ENCODE measurements at places on chromosomes 7 and 10. TPM values are rescaled to one million over a fixed set of nuclear protein-coding genes. Genes with fewer than 3 reads are reported as not detected.

The PTF1A gene
- total RNA-seq = not detected

- DNase-seq = no peak
These were observed 7.3 kb upstream of the LIPA start for GRCh38 chr10:89258881-89259280.

The H2BK1 gene
- not detected for total RNA-seq

DNA sequence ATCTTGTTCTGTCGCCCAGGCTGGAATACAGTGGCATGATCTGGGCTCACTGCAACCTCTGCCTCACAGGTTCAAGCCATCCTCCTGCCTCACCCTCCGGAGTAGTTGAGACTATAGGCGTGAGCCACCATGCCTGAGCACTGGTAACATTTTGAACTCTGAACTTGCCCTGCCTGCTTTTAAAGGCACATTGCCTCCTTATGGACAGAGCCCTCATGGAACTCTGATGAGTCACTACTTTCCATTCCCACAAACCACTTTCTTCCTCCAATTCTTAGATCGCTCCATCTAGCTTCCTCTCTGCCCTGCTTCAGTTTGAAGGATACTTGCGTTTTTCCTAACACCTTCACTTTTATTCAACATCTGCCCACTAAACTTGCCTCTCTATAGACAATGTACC lies 38.1 kb downstream of the PRPS1L1 start:
- DNase-seq = no peak

- DNase-seq = no peak
These were observed 404.2 kb upstream of the RNF32 start for GRCh38 chr7:156236181-156236889.

The TSPAN12 gene
- total RNA-seq = 43.6 TPM

The BICC1 gene
- 11.0 TPM for total RNA-seq

- no peak for DNase-seq
These were observed 1.6 kb upstream of the CASD1 start for GRCh38 chr7:94507962-94508361.

DNA sequence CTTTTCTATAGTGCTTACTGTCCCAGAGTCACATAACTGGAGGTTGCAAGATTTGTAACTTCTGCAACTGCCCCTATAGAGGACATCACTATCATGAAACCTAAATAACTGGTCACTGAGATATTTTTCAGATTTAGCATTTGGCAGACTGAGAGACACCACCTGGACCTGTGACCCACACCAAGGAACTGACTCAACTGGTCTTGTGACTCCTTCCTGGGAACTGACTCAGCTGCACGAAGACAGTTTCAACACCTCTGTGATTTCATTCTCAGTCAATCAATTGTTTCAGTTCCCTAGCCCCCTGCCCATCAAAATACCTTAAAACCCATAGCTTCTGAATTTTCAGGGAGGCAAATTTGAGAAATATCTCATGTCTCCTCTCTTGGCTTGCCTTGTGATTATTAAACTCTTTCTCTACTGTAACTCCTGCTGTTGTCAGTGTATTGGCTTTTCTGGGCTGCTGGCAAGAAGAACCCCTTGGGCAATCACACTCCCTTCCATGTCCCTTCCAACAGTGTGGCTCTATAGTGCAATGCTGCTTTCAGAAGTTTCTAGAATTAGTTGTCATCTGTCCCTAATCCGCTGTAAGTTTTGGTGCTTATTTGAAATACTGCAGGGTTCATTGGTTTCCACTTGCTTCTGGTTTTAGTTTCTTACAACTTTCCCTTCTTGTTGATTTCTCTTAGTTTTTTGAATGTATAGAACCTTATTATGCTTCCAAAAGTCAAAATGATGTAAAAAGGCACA lies 127.8 kb upstream of the ADCY1 start:
- no peak for DNase-seq

DNA sequence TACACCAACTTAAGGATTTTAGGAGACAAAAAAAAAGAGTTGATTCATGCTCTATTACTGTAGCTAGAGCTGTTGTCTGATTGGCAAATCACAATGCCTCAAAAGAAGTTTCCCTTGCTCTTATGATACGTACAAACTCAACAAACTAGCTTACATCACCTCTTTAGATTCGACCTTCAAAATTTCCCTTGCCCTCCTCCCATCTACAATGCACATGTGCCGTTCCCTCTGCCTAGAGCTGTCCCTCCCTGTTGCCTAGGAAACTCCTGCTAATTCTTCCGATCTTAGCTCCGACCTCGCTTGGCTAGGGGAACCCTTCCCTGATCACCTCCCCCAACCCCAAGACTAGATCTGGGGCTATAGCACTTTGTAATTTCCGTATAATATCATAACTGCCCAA lies 55.4 kb downstream of the MAP3K8 start:
- no peak for DNase-seq

DNA sequence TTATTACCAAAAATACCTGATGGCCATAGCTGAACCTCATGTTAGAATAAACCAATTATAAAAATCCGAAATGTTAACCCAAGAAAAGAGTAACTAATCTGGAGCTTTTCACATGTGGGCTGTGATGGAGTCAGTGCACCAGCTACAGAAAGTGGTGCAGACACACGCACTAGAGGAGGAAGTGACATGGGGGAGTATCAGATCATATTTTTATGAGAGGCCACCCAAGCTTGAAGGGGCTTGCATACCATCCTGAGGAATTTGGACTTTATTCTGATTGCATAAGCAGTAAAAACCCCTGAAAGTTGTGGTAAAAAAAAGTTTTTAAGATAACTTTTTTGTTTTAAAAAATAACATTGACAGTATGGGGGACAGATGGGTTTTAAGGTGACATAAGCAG lies 1148.5 kb upstream of the CELF2 start:
- no peak for DNase-seq

DNA sequence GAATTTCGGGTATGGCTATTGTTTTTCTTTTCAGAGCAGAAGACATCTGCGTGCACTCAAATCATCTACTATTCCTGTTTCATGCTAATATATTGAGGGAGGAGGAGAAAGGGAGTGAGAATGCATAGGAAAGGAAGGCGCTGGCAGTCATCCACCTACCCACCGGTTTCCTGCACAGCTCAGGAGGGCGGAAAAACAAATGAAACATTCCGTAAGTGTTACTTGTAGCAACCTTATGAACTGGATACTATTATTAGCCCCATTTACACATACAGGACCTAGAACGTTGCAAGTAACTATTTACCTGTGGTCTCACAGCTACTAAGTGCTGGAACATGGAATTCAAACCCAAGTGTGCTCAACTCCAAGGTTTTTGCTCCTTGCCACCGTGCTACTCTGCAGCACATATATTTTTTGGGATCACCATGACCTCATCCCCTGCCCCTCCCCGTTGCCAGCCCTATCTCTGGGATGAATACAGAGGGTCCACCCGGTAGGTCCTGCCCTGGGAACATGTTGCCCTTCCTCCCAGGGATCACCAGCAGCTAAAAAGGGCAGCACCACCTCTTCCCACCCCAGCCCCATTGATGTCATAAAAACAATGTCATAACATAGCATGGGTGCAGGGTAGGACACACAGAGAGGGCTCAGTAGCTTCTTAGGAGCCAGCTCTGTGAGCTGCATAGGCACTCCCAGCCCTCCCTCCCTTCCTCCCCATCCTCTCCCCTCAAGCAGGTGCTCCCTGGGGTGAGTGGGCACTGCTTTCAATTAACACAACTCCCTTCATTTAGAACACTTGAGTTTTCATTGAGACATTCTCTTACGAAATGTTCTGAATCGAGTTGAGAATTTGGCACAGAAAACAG lies 16.9 kb downstream of the GFRA1 start:
- DNase-seq = no peak

DNA sequence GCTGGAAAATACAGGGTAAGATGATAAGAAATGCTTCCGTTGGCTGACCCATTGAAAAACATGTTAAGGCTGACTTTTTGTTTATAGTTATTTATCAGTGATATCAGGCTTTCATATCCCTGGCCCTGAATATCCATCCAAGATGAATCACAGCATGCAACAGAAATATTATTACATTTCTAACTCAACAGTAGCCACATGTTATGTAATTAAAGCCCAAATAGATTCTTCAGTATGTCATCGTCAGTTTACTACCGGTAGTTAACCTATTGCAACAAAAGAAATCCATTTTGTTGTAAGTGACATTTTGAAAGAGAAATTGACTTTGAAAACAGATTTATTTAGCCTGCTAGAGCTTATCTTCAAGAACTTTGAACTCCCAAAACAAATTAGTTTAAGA lies 354.1 kb upstream of the CELF2 start:
- no peak for DNase-seq

DNA sequence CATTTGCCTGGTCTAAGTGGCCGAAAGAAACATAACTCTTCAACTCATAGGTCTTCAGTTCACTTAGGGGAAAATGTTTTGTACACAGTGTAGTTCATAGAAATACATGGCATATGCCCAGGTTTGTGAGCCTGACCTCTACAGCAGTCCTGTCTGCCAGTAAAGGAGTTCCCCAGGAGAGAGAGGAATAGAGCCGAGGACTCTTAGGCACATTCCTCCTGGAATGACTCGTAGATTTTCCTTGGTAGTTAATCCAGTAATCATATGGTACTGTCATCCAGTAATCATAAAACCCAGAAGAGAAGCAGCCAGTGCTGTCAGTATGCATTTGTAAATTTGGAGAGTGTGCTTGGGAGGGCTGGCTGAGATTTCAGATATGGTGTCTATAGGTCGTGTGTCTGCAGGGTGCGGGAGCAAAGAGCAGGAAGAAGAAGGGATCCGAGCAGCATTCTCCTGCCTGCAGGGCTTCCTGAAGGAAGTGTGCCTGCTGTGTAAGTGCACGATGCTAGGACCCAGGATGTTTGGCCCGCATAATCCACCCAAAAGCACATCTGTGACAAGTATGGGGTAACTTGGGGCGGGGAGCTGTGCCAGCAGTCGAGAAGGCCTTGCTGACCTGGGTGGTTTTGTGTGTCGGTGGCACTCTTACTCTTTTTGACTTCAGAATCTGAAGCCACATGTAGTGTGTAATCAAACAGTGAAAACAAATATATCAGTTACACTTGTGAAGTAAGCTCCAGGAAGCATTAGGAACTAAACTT lies 13.9 kb downstream of the EIF4H start:
- no peak for DNase-seq

GRCh38 chr7:14242175-14242574 lies 252.7 kb upstream of the ETV1 start:
- no peak for DNase-seq

DNA sequence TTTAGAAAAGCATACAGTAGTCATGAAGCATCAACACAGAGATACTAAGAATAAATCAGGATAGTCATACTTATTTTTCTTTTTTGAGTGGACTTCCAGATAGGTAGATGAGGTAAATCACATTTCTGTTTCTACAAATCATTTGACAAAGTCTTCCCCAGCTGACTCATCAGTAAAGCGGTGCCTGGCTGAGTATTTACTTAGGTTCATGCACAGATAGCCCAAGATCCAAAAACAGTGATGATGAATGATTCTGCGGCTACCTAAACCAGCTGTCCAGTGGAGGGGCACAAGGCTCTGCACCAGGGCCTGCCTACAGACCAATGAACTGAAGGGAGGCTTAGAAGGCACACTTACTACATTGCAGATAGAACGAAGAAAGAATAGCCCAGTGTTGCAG lies 113.1 kb downstream of the PARP12 start:
- no peak for DNase-seq

DNA sequence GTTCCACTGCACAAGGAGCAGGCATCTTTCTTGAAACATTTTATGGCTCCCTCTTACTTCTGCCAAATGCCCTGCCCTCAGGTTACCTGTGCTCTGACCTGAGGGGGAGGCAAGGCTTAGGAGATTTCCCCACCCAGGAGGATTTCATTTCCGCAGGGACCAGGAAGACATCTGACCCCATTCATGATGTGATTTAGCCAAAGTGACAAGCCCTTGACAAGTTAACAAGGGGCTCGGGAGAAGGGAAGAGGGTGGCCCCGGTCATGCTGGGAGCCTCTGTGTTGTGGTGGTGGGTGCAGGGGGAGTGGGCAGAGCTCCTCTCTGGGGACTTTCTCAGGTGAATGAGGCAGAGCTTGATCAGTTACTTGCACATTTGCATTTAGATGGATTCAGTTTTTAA lies 18.9 kb downstream of the GIMAP5 start:
- no peak for DNase-seq

DNA sequence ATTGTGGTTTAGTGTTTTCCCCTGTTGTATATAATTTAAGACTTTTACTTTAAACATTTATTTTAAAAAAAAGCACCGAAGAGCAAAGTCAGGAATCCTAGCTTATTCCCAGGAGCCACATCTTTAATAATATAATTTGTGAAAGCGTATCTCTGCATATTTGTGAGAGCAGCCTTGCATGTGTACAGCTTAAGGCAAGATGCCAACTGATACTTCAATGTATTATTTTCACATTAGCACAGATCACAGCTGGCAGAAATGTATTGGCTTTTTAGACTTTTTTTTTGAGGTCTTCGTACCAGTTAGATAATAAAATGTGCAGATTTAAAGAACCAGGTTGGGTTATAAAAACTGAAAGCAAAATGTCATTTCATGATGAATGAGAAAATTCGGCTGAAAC lies 845.7 kb upstream of the POT1 start:
- no peak for DNase-seq

- peak; percentile 84 for DNase-seq
These were observed 31.2 kb downstream of the TBXAS1 start for GRCh38 chr7:139860090-139860775.

The NMT2 gene
- total RNA-seq = 10.2 TPM

GRCh38 chr10:68139448-68140272 lies 30.4 kb downstream of the MYPN start:
- DNase-seq = no peak

GRCh38 chr7:157898802-157899505 lies 562.1 kb downstream of the DNAJB6 start:
- DNase-seq = no peak

The NPY4R2 gene
- 1.9 TPM for total RNA-seq

DNA sequence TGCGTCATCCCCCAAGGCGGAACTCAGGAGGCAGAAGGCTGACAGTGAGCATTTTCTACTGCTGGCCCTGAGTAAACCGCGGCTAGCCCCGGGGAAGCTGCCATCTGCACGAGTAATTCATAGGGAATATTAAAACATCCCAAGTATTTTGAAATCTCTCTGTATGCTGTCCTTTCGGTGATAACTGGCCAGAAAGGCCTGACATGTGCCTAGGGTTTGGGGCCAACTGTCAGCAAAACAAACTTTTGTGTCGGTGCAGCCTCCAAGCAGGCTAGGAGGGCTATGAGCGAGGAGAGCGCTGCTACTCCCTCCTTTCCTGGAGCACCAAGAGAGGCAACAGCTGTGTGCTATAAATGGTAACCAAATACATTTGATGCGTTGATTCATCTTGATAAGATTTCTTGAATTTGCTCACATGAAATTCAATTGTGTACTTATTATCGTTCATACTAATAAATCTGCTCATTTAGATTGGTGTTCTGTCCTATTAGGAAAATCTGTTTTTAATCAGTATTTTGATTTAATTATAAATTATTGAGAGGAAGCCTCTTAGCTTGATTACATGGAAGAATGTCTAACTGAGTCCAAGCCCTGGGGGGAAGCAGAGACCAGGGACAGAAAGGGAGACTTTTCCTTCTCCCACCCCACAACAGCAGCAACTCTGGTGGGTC lies 124.4 kb upstream of the NPS start:
- no peak for DNase-seq

All from lower lobe of right lung (tissue), 2 donors.